H9 (cell line): ENCODE measurements at places on chromosomes 4 and X. TPM values are rescaled to one million over a fixed set of nuclear protein-coding genes. Genes with fewer than 3 reads are reported as not detected.

The NXF2B gene
- total RNA-seq = not detected in 2 replicates

The NUDT9 gene
- total RNA-seq = 27.6 and 28.5 TPM in 2 replicates

The RRH gene
- 0.20 TPM in 1 of 2 replicates, not detected in the other for total RNA-seq

The CPE gene
- total RNA-seq = 10.0 and 11.6 TPM in 2 replicates

The REPS2 gene
- 3.7 and 4.7 TPM in 2 replicates for total RNA-seq

The SRPK3 gene
- not detected in 2 replicates for total RNA-seq

The INTU gene
- total RNA-seq = 10.7 and 11.4 TPM in 2 replicates

The CNGA1 gene
- 1.0 and 1.4 TPM in 2 replicates for total RNA-seq

The CCDC160 gene
- total RNA-seq = 0.97 and 1.2 TPM in 2 replicates

The DKK2 gene
- total RNA-seq = 0.11 TPM in 1 of 2 replicates, not detected in the other

The USO1 gene
- total RNA-seq = 109 and 110 TPM in 2 replicates

The BEX1 gene
- 48.1 and 51.7 TPM in 2 replicates for total RNA-seq

The CT45A3 gene
- not detected in 2 replicates for total RNA-seq

The APELA gene
- total RNA-seq = 135 and 140 TPM in 2 replicates
